ENCODE measurements at places on chromosomes 4 and X.

- no peak for DNase-seq
These were observed 610.6 kb upstream of the DIPK2B start for GRCh38 chrX:45811326-45811725.

DNA sequence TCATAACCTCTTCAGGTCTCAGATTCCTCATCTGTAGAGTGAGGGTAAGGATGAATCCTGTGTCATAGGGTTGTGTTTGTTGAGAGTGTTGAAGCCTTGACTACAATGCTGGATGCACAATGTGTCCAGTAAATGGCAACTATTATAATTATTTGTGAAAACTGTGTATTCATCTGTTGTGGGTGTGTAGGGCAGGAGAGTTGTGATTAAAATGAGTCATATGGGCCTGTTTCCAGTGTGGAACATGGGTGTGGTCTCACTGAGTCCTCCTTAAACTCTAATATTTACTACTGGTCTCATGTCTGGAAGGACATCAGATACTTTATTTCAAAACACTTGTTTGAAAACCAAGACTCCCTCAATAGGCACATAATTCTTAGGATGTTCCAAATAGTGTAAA is 208.5 kb upstream of the CASK start:
- no peak for DNase-seq

DNA sequence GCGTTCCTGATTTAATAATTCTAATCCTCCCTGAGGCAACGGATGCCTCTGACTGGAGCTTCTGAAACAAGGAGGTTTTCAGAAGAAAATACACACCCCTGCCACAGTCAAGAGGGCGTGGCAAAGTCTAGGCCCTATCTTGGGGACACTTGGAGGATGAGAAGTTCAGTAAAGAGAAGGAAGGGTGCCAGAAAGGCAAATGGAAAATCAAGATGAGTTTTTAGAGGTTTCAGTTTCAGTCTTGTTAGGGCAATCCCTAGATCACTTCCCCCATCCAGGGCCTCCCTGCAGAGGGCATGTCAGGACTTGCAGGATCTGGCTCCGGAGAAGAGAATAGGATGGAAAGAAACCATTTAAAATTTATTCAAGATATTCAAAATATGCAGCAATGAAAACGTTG is 28.5 kb upstream of the FGF2 start:
- no peak for DNase-seq

- DNase-seq = no peak
These were observed 38.7 kb downstream of the BEX3 start for GRCh38 chrX:103415068-103415467.

GRCh38 chr4:73944061-73944875 is 37.6 kb downstream of the PF4 start:
- no peak for DNase-seq

DNA sequence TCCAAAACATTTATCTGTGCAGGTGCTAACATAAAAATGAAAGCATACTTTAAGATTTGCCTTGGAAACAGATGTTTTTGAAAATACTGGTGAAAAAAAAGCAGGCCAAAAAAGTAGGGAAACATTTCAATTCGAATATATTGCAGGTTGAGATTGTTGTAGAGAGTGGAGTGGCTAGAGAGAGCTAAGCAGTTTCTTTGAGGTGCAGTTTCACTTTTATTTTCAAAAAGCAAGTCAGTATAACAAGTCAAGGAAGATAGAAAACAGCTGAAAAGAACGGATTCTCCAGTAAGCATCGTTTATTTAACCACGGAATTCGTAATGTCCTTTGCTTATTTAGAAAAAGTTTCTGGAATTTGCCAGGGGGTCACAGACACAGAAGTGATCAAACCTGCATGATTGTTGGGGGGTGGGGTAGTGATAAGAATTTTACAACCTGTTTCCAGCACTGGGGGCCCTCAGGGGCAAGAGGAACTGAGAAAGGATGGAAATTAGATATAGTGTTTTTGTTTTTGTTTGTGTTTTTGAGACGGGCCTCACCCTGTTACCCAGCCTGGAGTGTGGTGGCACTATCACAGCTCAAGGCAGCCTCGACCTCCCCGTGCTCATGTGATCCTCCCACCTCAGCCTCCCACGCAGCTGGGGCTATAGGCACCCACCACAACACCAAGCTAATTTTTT is 175.0 kb downstream of the TENM3 start:
- DNase-seq = no peak

- DNase-seq = no peak
These were observed 51.3 kb upstream of the ATXN3L start for GRCh38 chrX:13371186-13371585.

DNA sequence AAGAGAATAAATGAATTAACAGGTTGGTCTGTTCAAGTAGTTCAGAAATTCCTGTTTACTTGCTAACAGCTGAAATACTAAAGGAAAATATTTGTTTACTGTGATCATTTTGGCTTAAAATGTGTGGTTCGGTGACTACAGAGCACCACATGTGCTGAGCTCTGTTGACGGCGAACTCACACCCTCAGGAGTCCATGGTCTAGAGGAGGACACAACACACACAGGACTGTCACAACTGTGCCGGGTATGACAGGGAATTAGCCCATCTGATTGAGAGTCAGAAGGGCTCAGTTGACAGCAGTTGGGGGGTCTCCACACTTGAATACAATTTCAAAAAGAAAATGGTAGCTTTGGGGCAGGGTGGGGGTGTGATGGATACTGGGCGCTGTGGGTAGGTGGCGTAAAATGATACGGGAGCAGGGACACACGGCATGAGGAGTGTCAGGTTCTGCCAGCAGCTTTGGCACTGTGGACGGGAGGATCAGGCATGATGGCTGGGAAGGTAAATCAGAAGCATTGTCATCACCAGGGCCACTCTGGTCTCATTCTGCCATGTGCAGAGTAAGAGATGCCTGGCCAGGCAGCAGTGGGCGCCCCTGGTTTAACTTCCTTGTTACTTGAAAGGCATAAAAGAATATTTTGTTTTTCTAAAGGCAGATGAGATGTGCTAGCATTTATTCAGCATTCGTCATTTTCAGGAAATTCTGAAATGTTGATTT is 33.3 kb downstream of the CLDN22 start:
- DNase-seq = no peak

- DNase-seq = no peak
These were observed 1452.6 kb downstream of the PCDH7 start for GRCh38 chr4:32172761-32173160.

GRCh38 chr4:143084566-143084965 is 100.2 kb upstream of the USP38 start:
- no peak for DNase-seq

DNA sequence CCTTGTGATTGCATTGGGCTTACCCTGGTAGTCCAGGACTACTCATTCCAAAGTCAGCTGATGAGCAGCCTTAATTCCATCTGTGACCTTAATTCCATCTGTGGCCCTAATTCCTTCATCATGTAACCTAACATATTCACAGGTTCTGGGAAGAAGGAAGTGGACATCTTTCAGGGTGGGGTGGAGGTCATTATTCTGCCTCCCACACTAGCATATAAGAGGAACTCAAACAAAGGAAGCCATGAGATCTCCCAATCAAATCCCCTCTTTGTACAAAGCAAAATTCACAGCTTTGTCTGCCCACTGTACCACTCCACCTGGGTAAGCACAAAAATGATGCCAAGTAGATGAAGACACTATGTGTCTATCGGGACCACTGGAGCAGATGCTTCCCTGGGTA is 87.3 kb downstream of the SLC2A9 start:
- DNase-seq = no peak

- peak; percentile 25 for DNase-seq
These were observed 813 bp downstream of the DIAPH2 start for GRCh38 chrX:96685210-96686099.

DNA sequence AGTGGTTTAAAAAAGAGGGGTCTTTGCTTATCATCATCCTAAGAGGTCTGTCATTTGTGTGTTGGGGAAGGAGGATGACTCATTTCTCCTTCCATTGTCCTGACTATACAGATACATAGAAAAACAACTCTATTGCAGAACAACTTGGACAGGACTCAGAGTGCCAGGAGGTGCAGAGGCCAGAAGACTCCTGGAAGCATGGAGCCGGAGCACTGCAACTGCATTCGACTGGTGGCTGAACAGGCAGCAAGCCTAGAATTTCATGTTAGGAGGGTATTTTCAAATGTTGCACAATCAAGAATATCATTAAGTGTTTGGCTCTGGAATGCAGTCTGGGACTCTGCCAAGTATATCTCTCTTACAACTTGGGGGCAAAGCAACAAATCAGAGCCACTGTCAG is 35.0 kb upstream of the MAML3 start:
- no peak for DNase-seq

DNA sequence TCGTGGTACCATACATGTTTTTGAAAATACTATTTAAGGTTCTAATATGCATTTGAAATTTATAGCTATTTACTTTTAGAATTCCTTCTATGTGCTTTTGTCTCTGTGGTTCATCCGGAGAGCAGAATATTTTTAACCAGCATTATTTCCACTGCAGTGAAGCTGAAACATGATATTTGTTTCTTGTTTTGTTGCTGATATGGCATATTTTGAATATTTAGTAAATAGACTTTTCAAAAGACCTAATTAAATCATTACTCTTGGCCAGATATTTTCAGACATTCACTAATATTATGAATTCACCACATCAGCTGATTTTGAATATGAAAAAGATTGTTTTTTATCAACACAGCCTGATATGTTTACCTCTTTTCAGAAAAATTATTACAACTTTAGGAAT is 87.0 kb downstream of the FAT4 start:
- DNase-seq = no peak

- DNase-seq = no peak
These were observed 1905.4 kb downstream of the C4orf33 start for GRCh38 chr4:131001371-131001770.

DNA sequence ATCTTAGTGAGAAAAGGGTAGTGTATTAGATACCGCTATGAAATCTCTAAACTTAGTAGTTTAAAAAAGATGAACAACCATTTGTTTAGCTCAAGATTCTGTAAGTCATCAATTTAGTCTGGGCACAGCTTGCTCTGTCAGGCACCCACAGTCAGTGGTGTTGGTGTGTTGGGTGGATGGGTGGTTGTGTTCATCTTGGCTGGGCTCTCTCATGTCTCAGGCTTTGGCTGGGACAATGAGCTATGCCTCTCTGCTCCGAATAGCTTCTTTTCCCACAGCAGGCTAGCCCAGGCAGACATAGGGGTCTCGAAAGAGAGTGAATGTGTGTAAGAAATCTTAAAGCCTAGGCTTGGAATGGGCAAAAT is 127.0 kb upstream of the GATB start:
- no peak for DNase-seq

DNA sequence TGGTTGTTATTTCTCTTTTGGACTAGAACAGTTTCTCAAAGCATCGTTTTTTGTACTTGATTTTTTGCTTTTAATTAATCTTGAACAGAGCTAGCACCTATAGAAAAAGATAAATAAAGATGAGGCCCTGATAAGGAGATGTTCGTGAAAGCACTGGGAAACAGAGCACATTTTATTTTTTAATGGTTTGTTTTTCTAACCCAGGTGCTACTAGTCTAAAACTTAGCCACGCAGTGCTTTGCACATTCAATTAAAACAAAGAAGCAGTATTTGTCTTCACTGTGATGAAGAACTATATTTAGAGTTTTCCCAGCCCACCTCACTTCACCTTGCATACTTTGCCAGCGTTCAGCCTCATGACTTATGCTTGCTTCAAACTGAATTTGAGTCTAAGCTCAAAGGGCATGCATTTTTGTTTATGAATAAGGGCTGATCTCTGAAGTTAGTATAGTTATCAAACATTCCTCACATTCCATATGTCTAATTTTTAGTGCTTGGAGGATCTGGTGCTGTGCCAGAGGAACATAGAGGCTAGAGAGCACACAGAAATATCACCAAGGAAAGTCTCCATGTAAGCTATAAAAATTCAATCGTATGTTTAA is 76.7 kb downstream of the WWC2 start:
- DNase-seq = no peak

- DNase-seq = no peak
These were observed 792 bp downstream of the PPID start for GRCh38 chr4:158722291-158722916.

DNA sequence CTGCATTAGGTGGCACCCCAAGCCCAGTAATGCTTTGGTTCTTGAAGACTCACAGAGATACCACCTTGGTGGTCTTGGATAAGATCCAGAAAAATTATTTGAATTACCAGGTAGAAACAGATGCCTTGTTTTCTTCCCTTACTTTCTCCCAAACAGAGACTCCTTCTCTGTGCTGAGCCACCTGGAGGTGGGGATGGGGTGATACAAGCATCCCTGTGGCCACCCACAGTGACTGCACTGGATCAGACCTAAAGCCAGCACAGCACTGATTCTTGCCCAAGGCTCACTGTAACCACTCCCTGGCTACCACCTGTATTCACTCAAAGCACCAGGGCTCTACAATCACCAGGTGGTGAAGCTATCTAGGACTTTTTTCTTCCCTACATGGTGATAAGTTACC is 156.8 kb downstream of the TEX13A start:
- no peak for DNase-seq

- no peak for DNase-seq
These were observed 35.9 kb upstream of the RELL1 start for GRCh38 chr4:37721995-37722638.

- DNase-seq = no peak
These were observed 240.1 kb upstream of the ANKRD50 start for GRCh38 chr4:124952601-124953000.

DNA sequence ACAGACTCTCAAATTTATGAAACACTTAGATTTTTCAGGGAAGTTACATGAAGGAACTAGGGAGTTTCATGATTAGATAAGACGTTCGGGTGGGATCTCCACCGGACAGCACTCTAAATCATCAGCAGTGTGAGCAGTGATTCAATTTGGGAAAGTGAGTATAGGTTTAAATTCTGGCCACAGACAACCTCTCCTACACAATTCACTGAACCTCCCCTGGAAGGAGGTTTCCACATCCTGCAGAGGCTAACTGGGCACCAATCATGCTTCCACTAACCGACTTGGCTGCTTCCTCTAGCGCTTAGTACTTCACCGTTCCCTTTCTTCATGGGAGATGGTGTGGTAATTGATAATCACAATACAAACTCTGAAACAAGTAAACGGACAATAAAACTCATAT is 5.6 kb downstream of the CXCL9 start:
- no peak for DNase-seq

DNA sequence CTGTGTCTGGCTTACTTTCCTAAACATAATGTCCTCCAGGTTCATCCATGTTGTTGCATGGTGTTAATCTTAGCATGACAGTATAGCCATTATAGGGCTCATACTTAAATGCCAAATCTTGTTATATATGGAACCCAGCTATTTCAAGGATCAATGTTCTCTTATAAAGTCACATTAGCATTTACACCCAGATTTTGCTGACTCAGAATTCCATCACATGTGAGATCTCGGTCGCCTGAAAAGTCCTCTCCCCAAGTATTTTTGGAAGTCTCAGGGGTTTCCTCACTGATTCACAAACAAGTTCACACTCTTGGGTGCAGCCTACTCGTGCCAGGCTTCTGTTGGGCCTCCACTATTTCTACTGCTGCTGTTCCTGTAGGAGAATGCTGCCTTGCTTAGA is 19.9 kb upstream of the C4orf51 start:
- DNase-seq = no peak

- DNase-seq = no peak
These were observed 1.1 kb downstream of the IRAK1 start for GRCh38 chrX:154018518-154019060.
